HT-29 (cell line): ENCODE measurements at places on chromosomes 2 and 18. TPM values are rescaled to one million over a fixed set of nuclear protein-coding genes. Genes with fewer than 3 reads are reported as not detected.
A peak's percentile ranks its signal among the peaks of the same experiment; 100 is the strongest.

The PTPN4 gene
- total RNA-seq, result 45.4 and 69.3 TPM in 2 replicates

- peak; percentile 61 for DNase-seq
Measured at GRCh38 chr18:33116376-33116775, 324.1 kb downstream of the CCDC178 start.

GRCh38 chr2:165743442-165743841 lies 50.6 kb downstream of the GALNT3 start:
- no peak for DNase-seq

DNA sequence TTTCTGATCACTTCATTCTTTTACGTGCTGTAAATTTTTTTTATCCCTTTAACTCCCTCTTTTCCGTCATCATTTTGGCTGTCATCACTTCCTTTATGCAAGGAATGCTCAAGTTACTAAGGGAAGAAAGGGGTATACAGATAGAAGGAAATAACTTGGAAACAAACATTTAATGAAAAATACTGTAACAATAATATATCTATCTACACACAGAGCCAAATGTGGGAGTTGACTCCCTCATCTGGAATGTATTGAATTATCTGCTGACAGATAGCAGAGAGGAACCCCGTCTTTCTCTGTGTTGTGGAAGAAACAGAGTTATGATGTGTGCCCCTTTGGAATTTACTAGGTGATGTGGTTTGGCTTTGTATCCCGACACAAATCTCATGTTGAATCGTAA lies 182.5 kb upstream of the NXPH2 start:
- DNase-seq, result no peak

DNA sequence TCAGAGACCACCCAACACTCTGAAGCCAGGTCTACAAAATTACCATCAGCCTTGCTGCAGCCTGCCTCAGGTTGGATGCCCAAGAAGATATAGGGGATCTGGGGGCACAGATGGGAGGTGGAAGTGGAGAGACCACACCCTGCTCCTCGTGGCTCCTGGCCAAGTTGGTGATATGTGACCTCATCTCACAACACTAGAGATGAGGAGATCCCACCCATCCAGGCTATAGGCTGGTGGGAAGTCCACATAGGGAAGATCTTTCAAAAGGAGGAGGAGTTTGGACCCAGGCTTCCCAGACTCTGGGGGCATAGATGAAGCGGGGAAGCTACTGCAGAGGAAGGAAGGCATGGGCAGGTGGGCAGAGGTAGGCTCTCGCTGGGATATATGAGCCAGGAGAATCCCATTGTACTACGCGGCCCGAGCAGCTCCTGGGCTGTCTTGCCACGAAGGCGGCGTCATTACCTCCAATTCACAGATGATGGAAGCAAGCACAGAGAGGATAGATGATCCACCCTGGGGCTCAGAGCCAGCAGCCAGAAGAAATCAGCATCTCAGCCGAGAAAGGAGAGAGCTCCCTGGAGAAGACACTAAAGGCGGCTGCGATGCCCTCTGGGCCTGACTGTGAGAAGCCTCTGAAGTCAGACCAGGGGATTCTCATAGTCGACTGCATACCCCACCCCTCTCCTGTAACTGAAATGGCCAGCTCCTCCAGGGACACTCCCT lies 96.0 kb downstream of the RHOB start:
- no peak for DNase-seq

- DNase-seq, result no peak
Measured at GRCh38 chr2:149744865-149745264, 157.3 kb upstream of the MMADHC start.

- DNase-seq, result peak; percentile 51
Measured at GRCh38 chr2:204012072-204012653, 75.6 kb downstream of the ICOS start.
